ENCODE measurements at places on chromosomes 1 and 21. TPM values are rescaled to one million over a fixed set of nuclear protein-coding genes. Genes with fewer than 3 reads are reported as not detected.

The GBP2 gene
- 14.9 TPM for total RNA-seq

The PPP1R15B gene
- total RNA-seq = 7.5 TPM

The PDZK1 gene
- not detected for total RNA-seq

The TNFRSF4 gene
- not detected for total RNA-seq

The GABRD gene
- 0.12 TPM for total RNA-seq
